ENCODE measurements at places on chromosomes 2 and 18.

GRCh38 chr2:100821911-100822265, 1.9 kb downstream of the NPAS2 start:
- DNase-seq = no peak

DNA sequence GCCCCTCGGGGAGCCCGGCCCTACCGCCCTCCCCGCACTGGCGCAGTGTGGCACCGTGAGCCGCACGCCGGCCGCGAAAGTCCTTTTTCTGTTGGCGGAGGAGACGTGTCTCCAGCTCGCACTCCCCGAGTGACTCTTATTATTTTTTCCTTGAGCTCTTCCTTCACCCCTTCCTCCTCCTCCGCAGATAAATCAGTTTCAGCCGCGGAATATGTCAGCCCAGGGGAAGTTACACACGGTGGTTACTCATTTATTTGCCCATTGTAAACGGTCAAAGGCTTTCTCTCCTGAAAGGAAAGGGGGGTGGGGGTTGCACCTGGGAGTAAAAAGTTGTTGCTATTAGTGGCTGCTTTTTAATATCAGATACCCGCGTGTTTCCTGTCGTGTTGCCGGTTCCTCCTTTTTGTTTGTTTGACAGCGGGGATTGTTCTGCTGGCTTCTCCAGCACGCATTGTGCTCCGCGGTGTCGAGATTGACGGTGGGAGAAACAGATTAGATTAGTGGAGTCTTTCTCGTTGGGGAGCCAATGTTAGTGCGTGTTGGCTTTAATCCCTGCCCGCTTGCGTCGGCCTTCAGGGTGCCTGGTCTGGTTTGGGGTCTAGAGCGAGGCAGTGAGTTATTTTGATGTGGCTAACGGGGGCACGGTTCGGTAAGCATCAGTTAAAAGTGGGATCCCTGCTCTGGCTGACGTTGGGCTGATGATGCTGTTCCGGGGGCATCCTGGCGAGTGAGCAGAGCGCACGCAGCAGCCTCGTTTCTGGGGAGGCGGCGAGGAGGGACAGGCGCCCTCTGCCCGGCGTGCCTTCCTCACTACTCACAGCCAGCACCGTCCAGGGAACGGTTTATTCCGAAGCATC, 1.6 kb downstream of the CRIM1 start:
- DNase-seq = no peak

DNA sequence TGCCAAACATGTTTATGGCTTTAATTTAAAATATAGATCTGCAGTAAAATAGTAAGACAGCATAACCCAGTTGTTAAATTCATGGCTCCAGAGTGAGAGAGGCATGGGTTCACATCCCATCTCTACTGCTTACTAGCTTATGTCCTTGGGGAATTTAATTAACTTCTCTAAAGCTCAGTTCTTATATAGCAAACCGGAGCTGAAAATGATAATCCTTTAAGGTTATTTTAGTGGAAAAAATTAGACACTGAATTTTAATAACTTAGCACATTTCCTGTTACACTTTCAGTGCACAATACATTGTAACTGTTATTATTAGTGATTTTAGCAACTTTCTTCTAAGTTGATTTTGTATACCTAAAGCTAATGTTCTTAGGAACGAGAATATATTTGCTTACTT, 14.8 kb downstream of the SCN9A start:
- no peak for DNase-seq

- DNase-seq = no peak
Observed at GRCh38 chr2:153626676-153627075, 148.1 kb upstream of the RPRM start.

DNA sequence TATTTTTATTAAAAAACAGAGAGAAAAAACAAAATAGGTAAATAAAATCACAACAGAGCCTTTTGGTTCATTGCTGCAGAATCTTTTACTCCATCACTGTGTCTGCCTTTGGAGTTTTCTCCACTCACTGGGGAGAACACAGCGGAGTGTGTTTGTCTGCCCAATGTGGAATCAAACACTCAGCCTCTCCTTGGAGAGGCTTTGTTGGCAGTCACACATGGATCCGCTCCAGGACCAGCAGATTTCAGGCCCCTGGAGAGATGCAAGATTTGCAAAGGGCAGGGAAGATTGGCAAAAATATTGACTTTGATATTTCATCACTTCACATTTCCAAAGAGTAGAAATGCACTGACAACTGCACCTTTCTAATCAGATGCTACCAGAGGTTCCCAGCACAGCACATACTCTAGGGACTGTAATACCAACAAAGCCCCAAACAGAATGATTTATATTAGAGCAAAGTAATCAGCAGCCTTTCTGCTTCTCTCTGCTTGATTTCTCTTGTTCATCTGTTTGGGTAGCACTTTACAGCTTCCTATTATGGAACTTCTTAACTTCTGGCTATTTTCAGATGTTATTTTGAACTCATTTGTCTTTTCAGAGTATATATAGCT, 1898.8 kb upstream of the PIK3C3 start:
- DNase-seq = no peak

GRCh38 chr18:11336241-11336640, 186.9 kb upstream of the PIEZO2 start:
- no peak for DNase-seq

GRCh38 chr2:211126256-211126655, 569.9 kb downstream of the CPS1 start:
- no peak for DNase-seq
